ENCODE measurements at places on chromosomes 4 and X. TPM values are rescaled to one million over a fixed set of nuclear protein-coding genes. Genes with fewer than 3 reads are reported as not detected.

Gene FUNDC2
- polyA plus RNA-seq, result 182 TPM

Gene LINC00632
- not detected for polyA plus RNA-seq

Gene SHROOM4
- polyA plus RNA-seq, result not detected

Gene EPHA5
- polyA plus RNA-seq, result not detected

Gene WDR19
- polyA plus RNA-seq, result 4.3 TPM

All from immature natural killer cell (primary cell).